ENCODE measurements at places on chromosomes 1 and 21. TPM values are rescaled to one million over a fixed set of nuclear protein-coding genes. Genes with fewer than 3 reads are reported as not detected.
A peak's percentile ranks its signal among the peaks of the same experiment; 100 is the strongest.

GRCh38 chr1:54159733-54160316 lies 7.0 kb upstream of the CDCP2 start:
- no peak for DNase-seq

GRCh38 chr1:159181328-159182024 lies 10.1 kb downstream of the CADM3 start:
- DNase-seq = no peak

GRCh38 chr1:44571712-44572571 lies 102.3 kb downstream of the TMEM53 start:
- no peak for DNase-seq

- no peak for DNase-seq
Observed at GRCh38 chr1:199377211-199377610, 650.3 kb upstream of the NR5A2 start.

The ATP1A2 gene
- polyA plus RNA-seq = 40.8 TPM

GRCh38 chr1:27045973-27046558 lies 33.4 kb upstream of the TENT5B start:
- DNase-seq = peak; percentile 66

- DNase-seq = no peak
Observed at GRCh38 chr1:15916916-15917315, 59.0 kb downstream of the ZBTB17 start.

DNA sequence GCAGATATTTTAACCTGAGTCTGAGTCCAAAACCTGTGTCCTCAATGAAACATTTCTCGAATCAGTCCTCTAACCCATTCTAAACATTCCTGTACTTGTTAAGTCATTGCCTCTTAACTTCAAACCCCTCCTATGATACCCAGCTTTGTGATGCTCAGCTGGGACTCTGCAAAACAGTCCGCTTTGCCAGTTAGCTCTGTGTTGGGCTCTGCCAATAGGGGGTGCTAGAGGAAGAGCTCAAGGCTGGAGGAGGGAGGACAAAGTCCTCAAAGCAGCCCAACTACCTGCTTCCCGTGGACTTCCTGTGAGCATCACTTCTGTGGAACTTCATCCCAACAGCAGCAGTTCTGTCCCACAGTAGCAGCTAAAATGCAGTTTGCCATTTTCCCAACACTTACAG lies 38.1 kb upstream of the SYT14 start:
- peak; percentile 34 for DNase-seq

The CFHR5 gene
- not detected for polyA plus RNA-seq

The HCRTR1 gene
- polyA plus RNA-seq = 0.61 TPM

GRCh38 chr1:26831546-26832248 lies 5.2 kb downstream of the ZDHHC18 start:
- DNase-seq = no peak

- no peak for DNase-seq
Observed at GRCh38 chr21:30072496-30072895, 94.1 kb downstream of the CLDN17 start.

The TNNT2 gene
- polyA plus RNA-seq = 3.1 TPM

DNA sequence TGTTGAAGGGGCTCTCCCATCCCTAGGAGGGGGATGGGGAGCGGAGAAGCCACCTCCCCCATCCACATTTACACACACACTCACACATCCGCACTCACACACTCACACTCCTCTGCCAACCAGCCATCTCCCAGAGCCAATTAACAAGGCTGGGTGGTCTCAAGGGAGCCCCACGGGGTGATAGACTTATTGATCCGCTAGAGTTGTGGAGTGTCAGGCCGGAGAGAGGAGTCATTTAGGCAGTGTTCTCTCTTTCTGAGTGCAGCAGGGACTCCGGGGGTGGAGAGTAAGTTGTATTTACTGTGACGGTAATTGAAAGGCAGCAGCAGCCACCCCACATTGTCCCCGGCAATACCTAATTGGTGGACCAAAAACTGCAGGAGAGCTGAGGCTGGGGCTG lies 61.6 kb downstream of the KLHDC7A start:
- DNase-seq = no peak

- DNase-seq = no peak
Observed at GRCh38 chr1:103122983-103123720, 14.8 kb upstream of the COL11A1 start.

The VSIG8 gene
- not detected for polyA plus RNA-seq

The SPRR2F gene
- polyA plus RNA-seq = 0.50 TPM

DNA sequence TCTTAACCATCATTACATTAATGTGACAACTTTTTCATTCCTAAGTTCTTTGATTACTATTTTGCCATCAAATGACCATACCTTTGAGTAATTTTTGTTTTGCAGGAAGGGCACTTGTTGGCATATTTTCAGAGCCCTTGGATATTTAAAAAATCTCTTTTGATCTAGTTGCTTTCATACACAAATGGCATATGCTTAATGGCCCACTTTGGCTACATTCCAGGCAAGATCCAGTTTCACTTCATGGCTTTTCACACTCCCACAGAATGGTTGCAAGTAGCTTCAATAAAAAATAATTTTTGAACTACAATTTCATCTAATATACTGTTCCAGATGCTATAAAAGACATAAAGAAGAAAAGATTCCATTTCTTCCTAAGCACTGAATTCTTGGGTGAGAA lies 18.1 kb downstream of the ADAM30 start:
- DNase-seq = no peak

DNA sequence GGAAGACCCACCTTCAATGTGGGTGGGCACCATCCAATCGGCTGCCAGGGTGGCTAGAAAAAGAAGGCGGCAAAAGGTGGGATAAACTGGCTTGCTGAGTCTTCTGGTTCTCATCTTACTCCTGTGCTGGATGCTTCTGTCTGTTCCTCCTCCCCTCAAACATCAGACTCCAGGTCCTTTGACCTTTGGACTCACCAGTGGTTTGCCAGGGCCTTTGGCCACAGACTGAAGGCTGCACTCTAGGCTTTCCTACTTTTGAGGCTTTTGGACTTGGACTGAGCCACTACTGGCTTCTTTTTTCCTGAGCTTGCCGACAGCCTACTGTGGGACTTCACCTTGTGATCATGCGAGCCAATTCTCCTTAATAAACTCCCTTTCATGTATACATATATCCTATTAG lies 55.9 kb downstream of the VCAM1 start:
- DNase-seq = no peak

DNA sequence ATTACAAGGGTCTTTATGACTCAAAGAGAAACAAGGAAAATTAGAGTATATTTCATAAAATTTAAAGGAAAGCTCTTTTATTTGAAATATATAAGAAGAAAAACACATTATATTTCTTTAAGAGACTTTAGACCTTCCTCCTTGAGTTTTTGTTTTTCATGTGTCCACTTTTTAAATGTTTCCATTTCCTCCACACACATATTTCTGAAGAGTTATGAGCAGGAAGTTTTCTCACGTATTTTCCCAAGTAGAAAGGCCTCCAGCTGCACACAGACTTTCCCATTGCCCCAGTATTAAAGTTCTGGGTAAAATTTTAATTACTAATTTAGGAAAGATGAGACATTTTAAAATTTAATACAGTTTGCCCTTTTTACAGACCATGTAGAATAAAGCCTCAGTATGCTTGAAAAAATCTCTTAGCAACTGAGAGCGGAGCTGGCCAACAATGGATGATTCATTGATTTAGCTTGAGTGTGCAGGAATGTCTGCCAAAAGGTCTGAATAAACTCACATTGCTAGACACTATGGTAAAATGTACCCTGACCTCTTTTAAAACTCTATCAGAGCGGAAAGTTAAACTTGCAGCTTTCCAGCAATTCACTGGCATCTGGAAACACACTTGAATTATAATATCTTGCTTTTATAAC lies 57.9 kb downstream of the DDAH1 start:
- no peak for DNase-seq

GRCh38 chr1:39898648-39899603 lies 2.8 kb downstream of the MYCL start:
- DNase-seq = peak; percentile 83

DNA sequence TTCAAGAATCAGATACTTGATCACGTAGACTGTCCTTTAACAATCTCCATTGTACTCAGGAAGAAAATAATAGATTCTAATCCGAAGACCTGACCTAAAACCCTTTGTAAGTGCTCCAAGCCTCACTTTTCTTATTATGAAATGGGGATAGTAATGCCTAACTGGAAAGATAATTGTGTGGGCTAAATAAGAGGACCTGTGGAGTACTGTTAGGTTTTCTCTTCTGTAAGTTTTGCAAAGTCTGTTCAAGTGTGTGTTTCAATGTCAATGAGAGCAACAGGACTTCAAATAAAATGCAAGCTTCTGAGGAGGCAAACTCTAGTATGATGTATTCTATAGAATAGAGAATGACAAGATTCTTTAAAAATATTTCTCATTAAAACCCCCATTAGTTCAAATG lies 348.6 kb downstream of the USP25 start:
- DNase-seq = no peak

DNA sequence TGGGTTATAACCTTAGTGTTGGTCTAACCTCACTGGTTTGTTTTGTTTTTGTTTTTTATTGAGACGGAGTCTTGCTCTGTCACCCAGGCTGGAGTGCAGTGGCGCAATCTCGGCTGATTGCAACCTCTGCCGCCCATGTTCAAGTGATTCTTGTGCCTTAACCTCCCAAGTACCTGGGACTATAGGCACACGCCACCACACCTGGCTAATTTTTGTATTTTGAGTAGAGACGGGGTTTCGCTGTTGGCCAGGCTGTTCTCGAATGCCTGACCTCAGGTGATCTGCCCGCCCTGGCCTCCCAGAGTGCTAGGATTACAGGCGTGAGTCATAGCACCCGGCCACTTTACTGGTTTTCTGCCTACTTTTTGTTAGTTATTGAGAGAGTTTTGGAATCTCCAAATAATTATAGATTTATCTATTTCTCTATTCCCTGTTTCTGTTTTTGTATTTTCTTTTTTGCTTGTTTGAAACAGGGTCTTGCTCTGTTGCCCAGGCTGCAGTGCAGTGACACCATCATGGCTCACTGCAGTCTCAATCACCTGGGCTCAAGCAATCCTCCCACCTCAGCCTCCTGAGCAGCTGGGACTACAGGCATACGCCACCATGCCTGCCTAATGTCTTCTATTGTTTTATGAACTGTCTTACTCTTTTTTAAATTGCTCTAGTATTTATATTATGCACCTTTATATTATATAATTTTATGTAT lies 21.4 kb downstream of the SMG7 start:
- no peak for DNase-seq

DNA sequence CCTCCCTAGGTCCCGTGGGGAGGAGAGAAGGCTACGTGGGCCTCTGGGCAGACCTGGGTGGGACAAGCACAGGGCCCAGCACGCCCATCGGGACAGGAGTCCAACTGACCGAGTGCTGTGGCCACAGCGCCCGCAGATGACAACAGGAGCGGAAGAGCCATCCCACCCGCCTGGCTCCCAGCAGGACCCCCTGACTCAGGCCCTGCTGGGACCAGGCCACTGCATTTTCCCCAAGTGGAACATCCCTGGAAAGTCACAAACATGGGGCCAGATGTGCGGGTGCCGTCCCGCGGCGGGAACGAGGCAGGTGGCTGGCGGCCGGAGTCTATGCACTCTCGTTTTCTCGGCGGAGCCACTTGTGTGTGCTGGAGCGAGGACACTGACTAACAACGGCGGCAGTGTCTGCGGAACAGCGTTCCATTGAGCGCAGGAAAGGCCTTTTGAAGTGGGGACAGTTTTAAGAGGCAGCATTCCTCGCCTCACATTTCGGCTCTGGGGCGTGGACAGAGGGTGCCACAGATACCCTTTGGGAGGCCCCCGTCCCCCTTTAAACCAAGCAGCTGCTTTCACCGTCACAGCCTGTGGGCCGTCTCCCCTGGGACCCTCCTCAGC lies 93.7 kb upstream of the ARHGEF16 start:
- DNase-seq = no peak

All from H1 (cell line).